Tibial artery (tissue), 4 donors: ENCODE measurements at places on chromosomes 3 and 15.
A peak's percentile ranks its signal among the peaks of the same experiment; 100 is the strongest.

DNA sequence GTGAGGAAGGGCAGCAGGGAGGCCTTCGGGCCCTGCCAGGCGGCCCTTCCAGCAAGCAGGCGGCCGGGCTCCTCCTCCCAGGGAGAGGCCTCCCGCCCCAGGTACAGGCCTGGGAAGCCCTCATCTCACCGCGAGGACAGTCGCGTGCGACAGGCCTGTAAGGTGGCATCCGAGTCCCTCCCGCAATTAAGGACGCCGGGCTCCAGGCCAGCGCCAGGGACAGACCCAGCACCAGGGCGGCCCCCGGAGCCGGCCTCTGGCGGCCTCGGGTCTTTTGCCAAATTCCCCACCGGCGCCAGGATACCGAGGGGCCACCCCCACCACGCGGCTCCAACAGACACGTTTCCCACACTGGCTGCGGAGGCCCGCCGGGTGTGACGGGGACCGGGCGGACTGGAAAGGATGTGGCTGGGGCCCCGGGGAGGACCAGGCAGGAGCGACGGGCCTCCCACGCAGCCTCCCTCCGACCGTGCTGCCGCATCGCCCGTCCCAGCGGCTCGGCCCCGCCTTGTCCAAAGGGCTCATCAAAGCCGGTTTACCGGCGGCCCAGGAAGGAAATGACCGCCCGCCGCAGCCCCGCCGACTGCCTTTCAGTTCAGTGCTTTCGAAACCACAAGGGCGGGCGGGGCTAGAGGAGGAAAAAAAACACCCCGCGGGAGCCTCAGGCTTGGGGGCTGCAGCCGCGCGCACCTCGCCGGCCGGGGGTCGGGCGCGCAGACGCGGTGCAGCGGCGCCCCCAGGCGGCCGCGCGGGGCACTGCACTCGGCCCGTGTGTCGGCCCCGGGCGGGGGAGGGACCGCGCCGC is 11.3 kb downstream of the XXYLT1 start:
- peak; percentile 93 for DNase-seq
- H3K27ac ChIP-seq, result peak overlapping the region; percentile 74
- peaks cover 13% of the 10 kb centered on the region for H3K4me1 ChIP-seq
- no peaks in the 10 kb centered on the region for H3K27me3 ChIP-seq

DNA sequence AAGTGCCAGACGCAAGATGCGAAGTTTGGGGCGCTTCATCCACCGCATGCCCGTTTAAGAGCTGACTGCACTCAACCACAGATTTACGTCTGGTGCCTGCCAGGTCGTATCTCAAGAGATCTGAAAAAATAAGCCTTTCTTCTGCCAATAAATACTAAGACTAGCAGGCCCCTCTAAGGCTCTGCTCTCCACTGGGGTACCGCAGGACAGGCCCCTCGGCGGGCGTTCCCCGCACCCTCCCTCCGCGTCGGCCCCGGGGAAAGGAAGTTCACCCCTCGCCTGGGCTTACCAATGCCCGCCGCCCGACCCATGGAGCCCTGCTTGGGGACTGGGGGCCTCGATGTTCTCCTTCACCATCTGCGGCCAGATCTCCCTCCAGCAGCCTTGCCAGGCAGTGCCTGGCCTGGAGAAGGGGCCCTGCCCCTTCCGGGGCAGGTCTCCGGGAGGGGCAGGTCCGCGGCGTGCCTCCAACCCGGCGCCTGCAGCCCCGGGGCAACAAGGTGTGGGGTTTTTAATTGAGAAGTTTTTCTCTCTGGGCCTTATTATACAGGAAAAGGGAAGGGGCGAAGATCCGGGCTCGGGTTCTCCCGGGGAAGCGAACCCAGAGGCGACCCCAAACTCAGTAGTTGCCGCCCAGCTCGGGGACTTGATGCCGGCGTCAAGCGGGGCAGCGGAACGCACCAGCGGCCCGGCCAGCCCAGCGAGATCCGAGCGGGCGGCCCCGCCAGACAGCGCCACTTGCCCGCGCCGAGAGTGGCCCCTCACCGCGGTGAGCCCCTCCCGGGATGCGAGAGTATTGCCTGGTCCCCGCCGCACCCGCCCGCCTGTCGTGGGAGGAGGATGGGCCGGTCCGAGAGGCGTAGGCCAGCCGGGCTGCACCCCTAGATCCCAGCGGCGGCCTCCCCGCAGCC is 735 bp downstream of the GOLGA8B start:
- DNase-seq, result no peak
- H3K27ac ChIP-seq, result peak overlapping the region; percentile 62
- no peaks in the 10 kb centered on the region for H3K36me3 ChIP-seq
- no peaks in the 10 kb centered on the region for H3K27me3 ChIP-seq

GRCh38 chr3:9452417-9452816 is 55.0 kb downstream of the SETD5 start:
- H3K4me3 ChIP-seq, result no peak overlapping the region
- no peaks in the 10 kb centered on the region for H3K4me1 ChIP-seq
- peaks cover 87% of the 10 kb centered on the region for H3K36me3 ChIP-seq

DNA sequence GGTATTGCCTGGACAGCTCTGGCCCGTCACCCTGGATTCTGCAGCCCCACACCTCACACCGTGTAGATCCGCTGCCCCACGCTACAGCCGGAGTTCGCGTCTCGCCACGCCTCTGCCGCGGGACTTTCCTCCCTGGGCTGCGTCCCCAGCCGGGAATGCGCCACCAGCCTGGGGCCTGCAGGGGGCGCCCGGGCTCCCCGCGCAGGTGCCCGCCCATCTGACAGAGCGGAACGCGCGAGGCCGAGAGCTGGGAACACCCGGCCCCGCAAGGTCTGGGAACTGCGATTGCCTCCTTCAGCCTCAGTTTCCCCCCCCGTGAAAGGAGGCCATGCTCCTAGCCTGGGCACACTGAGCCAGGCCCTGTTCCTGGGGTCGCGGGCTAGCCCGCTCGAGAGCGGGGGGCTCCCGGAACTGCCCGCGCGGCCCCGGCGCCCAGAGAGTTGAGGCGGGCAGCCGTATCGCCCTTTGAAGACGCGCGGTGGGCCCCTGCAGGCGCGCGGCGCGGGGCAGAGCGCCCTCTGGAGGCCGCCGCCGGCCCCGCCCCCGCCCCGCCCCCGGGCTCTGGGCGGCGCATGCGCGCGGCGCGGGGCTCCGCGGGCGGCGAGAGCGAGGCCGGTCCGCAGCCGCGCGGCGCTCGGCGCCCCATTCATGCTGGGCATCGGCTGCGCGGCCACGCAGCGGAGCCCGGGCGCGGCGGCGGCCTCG is at the start of gene PLXNA1:
PLXNA1 (plus strand) TSS at position 645 of the 705 bp plus-strand sequence. CDS start 5,479 bp downstream, outside the sequence.
- H3K36me3 ChIP-seq, result no peaks in the 10 kb centered on the region
- peak within 1 kb of the TSS; percentile 73 for H3K27ac ChIP-seq

DNA sequence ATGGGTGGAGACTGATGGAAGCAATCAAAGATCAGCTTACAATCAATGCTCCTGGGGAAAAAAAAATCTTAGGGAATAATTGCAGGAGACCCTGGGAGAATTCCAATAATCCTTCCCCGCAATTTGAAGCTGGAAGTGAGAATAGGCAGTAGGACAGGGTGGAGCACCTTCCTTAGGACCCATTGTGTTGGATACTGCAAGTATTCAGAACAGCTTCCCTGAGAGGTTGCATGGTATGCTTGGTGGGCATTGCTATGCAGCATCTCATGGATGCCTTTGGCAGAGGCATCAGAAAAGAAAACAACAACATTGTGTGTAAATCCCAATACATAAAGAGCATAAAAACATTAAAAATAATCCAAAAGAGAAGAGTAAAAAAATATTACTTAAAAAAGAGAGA is 24.6 kb upstream of the DUT start:
- no peaks in the 10 kb centered on the region for H3K36me3 ChIP-seq
- no peaks in the 10 kb centered on the region for H3K27me3 ChIP-seq
- no peaks in the 10 kb centered on the region for H3K4me1 ChIP-seq
- DNase-seq, result no peak
- no peak overlapping the region for H3K4me3 ChIP-seq

DNA sequence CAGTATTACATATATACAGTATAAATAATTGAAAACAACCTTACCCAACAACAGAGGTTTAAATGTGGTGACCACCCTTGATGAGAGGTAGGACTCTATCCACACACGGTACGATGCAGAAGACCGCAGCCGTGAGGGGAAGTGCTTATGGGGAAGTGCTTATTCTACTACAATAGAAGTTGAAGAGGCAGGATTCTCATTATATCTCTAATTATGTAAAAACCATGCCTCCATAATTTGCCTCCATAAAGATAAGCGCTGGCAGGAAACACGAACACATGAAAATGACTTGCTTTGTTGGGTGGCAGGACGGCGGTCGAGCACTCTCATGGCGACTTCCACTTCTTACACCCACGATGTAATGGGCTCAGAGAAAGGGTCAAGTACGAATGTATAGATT is 7.2 kb upstream of the MUC13 start:
- no peak overlapping the region for H3K4me3 ChIP-seq
- H3K36me3 ChIP-seq, result no peaks in the 10 kb centered on the region
- H3K27me3 ChIP-seq, result no peaks in the 10 kb centered on the region
- no peak for DNase-seq
- H3K27ac ChIP-seq, result no peak overlapping the region

- H3K27me3 ChIP-seq, result no peaks in the 10 kb centered on the region
- H3K4me3 ChIP-seq, result peak overlapping the region; percentile 68
- DNase-seq, result no peak
- no peaks in the 10 kb centered on the region for H3K36me3 ChIP-seq
- no peak overlapping the region for H3K27ac ChIP-seq
- H3K4me1 ChIP-seq, result no peaks in the 10 kb centered on the region
These were observed 891 bp upstream of the DMXL2 start for GRCh38 chr15:51623386-51623938.

DNA sequence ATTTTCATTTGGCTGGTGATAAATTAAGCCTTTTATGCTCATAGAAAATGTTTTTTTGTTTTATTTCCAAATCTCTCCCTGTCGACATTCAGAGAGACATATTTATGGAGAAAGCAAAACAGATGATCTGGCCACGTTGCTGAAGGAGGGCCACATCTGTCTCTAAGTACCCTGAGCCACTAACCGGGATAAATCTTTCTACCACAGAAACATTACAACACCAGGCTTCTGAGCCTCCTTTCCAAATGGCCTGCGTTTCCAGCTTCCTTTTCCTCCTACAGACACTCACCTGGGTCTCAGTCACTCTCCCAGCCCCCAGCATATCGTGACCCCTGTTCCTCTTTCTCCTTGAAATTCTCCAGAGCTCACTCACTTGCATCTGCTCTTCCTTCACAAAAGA is 161.0 kb downstream of the ARRDC4 start:
- H3K27ac ChIP-seq, result no peak overlapping the region
- no peaks in the 10 kb centered on the region for H3K36me3 ChIP-seq
- DNase-seq, result no peak
- H3K4me3 ChIP-seq, result no peak overlapping the region

DNA sequence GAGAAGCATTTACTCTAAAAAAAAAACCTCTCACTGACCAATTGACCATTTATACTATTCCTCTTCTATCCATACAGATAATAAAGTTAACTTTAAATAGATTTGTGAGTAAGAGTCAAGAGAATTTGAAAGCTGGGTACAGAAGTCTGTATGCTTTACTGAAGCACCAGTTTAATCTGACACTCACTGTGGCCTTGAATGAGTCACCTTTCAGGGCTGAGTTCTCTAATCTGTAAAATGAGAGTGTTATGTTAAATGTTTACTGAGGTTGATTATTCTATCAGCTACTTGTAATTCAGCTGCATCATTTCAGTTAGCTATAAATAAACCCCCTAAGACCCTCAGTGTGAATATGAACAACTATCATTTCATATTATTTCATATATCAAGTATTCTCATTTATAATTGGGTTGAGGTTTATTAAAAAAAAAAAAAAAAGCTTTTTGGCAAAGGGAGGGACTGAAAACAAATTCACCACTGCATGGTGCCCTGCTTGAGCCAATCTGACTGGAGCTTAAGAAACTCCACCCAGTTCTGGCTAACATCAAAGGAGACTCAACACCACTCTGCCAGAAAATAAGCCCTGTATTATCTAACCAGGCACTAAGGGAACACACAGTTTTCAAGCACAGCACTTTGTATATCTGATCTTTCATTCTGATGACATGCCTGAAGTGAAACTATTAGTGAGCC is 2.8 kb downstream of the MAP4 start:
- no peak overlapping the region for H3K4me3 ChIP-seq
- no peaks in the 10 kb centered on the region for H3K36me3 ChIP-seq
- H3K4me1 ChIP-seq, result peaks cover 87% of the 10 kb centered on the region
- DNase-seq, result peak; percentile 31

GRCh38 chr15:94893091-94893490 is 661.7 kb downstream of the MCTP2 start:
- no peaks in the 10 kb centered on the region for H3K36me3 ChIP-seq
- no peaks in the 10 kb centered on the region for H3K4me1 ChIP-seq
- no peak overlapping the region for H3K27ac ChIP-seq
- no peak for DNase-seq

DNA sequence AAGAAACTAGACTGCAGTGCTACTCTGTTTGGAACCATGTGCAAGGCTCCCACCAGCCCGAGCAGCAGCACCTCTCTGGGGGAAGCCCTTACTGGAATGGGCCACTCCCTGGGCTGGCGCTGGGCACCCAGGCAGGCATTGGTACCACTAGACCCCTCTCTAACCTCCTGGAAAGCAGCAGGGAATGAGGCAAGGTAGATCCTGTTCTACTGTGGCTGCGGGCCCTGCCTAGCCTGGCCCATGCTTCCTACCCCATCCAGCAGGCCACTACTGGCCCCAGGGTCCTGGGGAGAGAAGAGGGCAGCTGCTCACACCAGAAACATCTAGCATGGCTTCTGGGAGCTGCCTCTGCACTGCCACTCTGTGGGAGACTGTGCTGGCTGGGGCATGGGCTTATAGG is 44.8 kb downstream of the MESD start:
- H3K36me3 ChIP-seq, result peaks cover 68% of the 10 kb centered on the region
- no peak overlapping the region for H3K4me3 ChIP-seq
- no peaks in the 10 kb centered on the region for H3K27me3 ChIP-seq
- H3K4me1 ChIP-seq, result no peaks in the 10 kb centered on the region
- peak; percentile 38 for DNase-seq

DNA sequence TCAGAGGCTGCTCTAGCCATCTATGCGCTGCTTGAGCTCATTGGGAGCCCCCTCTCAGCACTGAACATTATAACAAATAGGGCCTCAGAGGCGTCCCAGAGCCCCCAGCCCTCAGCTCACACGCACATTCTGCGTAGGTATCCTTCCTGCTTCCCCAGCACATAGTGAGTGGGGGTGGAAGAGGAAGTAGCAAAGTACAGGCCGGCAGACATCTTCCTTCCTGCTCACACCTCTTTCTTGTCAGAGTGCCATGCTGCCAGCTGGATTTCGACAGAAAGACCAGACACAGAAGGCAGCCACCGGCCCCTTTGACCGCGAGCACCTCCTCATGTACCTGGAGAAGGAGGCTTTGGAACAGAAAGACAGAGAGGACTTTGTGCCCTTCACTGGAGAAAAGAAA is 16.6 kb downstream of the TMOD2 start:
- no peak overlapping the region for H3K4me3 ChIP-seq
- H3K36me3 ChIP-seq, result peaks cover 10% of the 10 kb centered on the region
- DNase-seq, result no peak
- no peaks in the 10 kb centered on the region for H3K27me3 ChIP-seq
